Ecto neural progenitor cell (in vitro differentiated cells): ENCODE measurements at places on chromosomes 7 and 10.

- no peak for DNase-seq
Measured at GRCh38 chr7:53340220-53340619, 304.8 kb downstream of the POM121L12 start.

GRCh38 chr10:130877126-130877525, 434.4 kb downstream of the TCERG1L start:
- DNase-seq = no peak

GRCh38 chr10:42987575-42987974, 89.3 kb upstream of the RET start:
- peak; percentile 41 for DNase-seq

DNA sequence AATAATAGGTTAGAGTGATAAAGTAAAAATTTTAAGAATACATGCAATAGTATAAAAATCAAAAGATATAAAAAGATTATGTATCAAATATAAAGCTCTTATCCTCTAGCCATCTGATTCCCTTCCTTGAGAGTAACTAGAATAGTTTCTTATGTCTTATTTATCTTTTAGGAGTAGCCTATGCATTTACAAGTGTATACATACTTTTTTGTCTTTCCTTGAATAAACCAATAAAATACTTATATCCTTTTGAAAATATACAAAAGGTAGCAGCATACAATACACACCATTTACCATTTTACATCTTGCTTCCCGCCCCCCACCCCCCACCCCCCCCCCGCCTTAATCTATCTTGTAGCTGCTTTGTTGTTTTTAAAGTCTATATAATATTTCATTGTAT, 31.4 kb downstream of the AHCYL2 start:
- no peak for DNase-seq

DNA sequence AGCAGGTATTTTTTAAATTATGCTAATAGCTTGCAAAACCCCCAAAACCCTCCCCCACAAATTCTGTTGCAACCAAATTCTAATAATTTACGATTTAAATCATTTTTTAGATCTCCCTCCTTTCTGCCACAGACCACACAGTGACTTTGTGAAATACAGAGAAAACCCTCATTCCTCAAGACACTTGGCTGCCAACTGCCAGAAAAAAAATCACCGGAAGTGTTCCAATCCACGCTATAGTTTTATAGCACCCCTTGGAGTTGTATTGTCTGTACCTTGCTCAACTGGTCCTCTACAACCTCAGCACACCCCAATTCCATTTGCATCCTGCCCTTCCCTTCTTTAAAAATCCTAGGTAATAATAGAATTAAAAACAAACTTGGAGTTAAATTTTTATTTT, 560.1 kb downstream of the PARD3 start:
- no peak for DNase-seq
